ENCODE measurements at places on chromosomes 4 and X.

DNA sequence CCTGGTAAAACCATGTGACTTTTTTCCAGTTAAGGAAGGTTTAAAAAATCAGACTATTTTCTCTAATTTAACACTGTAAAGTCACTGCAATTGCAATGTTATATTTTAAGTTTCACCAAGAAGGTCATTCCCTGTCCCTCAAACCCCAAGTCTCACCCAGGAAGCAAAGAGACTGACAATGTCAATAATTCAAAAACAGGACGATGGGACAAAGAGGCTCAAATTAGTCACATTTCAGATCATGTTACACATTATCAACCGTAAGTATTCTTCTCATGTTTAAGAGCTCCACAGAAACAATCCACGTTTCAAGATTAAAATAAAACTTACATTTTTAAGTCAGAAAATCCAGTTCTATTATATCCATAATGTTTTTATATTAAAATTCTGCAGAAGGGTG, 13.2 kb downstream of the SHISA3 start:
- no peak for DNase-seq

- DNase-seq, result no peak
These were observed 11.9 kb upstream of the ZNF157 start for GRCh38 chrX:47358387-47359065.

DNA sequence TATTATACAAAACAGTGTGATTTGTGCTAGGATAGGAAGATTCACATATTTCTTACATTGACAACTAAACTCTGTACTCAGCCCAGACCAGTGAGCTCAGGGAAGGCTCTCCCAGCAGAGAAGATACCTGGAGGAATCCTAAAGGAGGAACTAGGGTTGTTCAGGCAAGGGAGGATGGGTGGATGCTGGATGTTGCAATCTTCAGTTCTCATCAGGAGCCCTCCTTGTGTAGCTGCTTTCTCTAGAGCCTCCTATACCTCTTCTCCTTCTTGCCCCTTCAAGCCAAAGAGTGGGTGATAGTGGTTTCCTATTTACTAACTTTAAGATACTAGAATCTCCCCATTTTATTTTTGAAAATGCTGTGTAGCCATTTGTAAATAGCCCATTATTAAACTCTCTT, 117.3 kb downstream of the NKX6-1 start:
- DNase-seq, result no peak

GRCh38 chr4:101031971-101032370, 315.4 kb downstream of the PPP3CA start:
- no peak for DNase-seq

- no peak for DNase-seq
These were observed 30.0 kb upstream of the IRF2 start for GRCh38 chr4:184504385-184504784.

DNA sequence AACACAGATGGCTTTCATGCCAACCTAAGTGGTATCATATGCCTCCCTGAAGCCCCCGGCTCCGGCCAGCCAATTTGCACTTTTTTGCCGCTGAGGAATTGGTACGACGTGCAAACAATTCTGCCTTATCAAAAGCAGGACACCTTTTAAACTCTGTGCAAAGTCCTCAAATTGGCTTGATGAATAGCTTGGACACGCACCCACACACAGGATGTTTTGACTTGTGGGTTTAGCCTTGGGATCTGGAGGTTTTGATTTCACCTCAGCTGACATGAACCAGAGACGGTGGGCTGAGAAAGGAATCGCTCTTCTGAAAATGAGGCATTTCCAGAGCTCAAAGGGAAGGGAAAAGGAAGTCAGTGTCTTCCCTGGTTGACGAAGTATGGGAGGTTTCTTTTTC, 110.8 kb upstream of the SHOX start:
- no peak for DNase-seq

DNA sequence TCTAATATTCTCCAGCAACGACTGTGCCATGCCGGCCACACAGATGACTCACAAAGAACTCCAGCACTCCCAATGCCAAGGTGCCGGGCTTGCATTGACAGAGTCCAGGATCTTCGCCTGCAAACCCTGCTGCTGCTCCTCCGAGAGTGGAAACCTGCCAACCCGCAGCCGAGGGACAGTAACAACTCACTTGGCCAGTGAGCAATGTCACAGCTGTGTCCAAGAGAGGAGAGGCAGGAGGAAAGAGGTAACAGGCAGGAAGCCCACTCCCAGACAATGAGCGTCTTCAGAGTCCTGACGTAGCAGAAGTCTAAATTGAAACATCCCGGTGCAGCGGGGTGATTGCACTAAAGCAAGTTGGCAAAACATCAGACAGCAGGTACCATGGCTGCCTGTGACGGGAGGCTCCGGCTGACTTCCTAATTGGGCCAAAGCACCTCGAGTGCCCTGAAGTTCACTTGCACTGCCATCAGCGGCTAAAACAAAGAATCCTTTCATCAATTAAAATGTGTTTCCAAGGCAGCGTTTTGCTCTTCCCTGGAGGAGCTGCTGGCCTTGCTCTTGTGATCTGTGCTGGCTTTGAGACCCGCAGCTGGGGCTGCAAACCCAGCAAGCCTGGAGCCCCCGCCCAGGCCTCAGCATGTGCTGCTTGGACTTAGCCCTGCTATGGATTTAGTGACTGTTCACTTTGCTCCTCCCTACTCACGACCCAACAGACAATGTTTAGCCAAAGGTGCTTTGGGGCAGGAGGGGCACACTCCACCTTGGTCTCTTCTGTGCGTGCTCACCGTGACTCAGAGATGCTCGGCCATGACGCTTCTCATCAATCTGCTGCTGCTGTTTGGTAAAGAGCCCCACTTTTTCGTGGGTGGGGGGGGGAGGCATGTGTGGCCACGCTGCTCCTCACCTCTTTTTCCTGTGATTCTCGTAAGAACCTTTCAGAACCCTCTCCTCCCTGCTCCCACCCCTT, 36.5 kb downstream of the DCTD start:
- no peak for DNase-seq
